ENCODE measurements at places on chromosomes 3 and 15.

DNA sequence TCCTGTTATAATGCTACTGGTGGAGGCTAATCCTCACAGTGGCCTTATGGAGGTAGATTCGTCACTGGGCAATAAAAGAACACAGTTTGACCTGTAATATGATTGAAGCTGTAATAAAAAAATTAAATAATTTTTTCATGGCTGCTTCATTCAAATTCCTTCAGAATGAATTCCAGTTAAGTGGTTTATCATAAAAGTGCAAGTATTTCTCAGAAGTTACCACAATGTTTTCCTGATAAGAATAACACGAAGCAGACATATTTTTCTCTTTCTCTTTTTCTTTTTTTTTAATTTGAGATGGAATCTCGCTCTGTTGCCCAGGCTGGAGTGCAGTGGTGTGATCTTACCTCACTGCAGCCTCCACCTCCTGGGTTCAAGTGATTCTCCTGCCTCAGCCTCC is 15.6 kb downstream of the B4GALT4 start:
- H3K4me3 ChIP-seq, result no peak overlapping the region
- H3K27me3 ChIP-seq, result no peaks in the 10 kb centered on the region
- H3K4me1 ChIP-seq, result no peaks in the 10 kb centered on the region
- no peak overlapping the region for H3K27ac ChIP-seq
- ATAC-seq, result no peak

GRCh38 chr3:55489798-55490132 is 2.7 kb upstream of the WNT5A start:
- peaks cover 59% of the 10 kb centered on the region for H3K27me3 ChIP-seq
- H3K36me3 ChIP-seq, result no peaks in the 10 kb centered on the region
- no peak for ATAC-seq
- H3K27ac ChIP-seq, result no peak overlapping the region

GRCh38 chr15:79028411-79028964 is 62.1 kb downstream of the RASGRF1 start:
- H3K27me3 ChIP-seq, result no peaks in the 10 kb centered on the region
- H3K4me1 ChIP-seq, result peaks cover 12% of the 10 kb centered on the region
- ATAC-seq, result peak; percentile 21
- H3K36me3 ChIP-seq, result peaks cover 8% of the 10 kb centered on the region
- no peak overlapping the region for H3K27ac ChIP-seq

GRCh38 chr3:99388780-99389179 is 249.6 kb upstream of the COL8A1 start:
- H3K27me3 ChIP-seq, result no peaks in the 10 kb centered on the region
- H3K27ac ChIP-seq, result no peak overlapping the region
- no peak overlapping the region for H3K4me3 ChIP-seq

DNA sequence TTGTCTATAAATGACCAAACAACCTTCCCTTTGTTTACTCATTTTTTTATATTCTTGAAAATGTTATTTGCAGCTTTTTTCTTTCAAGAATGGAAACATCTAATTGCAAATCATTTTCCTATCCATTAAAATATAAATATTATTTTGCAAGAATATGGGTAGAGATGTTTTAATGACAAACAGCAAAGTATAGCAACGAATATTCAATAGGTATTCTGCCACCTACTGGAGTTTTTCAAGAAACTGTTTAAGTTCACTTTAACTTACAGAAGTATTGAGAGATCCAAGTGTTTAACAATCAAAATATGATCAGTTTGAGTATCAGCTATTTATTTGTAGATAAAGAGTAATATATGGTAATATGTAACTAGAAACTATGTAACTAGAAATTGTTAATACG is 6.9 kb upstream of the EOGT start:
- ATAC-seq, result no peak
- peaks cover 14% of the 10 kb centered on the region for H3K36me3 ChIP-seq
- H3K4me1 ChIP-seq, result no peaks in the 10 kb centered on the region
- H3K27ac ChIP-seq, result no peak overlapping the region
- no peaks in the 10 kb centered on the region for H3K27me3 ChIP-seq

DNA sequence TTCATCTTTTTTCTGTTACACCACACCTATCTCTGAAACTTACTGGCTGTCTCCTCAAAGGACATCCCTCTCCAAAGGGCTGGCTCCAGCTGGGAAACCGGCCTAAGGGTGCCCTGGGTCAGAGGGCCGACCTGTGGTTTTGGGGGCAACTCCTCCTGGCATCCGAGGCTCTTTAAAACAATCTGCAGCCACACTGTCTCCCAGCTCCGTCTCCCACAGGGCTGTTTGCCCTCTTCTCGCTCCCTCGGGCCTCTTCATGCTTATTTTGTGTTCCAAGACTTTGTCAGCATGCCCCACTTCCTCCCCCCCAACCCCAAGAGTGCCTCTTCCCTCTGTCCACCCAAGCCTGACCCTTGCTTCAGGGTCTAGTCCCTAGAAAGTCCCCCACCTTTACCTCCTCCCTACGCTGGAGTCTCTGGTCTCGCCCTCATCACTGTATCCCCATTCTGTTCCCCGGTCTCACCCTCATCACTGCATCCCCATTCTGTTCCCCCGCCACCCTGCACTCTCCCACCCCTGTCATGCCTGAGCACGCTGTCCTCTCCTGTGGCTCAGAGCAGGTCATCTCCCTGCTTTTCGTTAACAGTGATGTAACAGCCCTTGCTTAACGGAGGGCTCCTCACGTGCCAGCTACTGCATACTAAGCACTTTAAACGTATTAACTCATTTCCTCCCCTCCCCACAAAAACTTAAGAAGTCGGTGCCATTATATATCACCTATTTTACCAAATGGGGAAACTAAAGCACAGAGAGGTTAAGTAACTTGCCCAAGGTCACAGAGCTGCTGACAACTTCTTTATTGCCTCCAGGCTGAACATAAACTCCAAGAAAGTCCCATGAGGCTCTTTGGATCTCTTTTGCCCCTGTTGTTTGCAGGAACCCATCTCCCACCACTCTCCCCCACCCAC is 1.1 kb upstream of the CSK start:
- H3K4me3 ChIP-seq, result peak overlapping the region; percentile 85
- peak overlapping the region; percentile 96 for H3K27ac ChIP-seq
- no peaks in the 10 kb centered on the region for H3K27me3 ChIP-seq
- H3K36me3 ChIP-seq, result peaks cover 27% of the 10 kb centered on the region
- peak; percentile 1 for ATAC-seq

DNA sequence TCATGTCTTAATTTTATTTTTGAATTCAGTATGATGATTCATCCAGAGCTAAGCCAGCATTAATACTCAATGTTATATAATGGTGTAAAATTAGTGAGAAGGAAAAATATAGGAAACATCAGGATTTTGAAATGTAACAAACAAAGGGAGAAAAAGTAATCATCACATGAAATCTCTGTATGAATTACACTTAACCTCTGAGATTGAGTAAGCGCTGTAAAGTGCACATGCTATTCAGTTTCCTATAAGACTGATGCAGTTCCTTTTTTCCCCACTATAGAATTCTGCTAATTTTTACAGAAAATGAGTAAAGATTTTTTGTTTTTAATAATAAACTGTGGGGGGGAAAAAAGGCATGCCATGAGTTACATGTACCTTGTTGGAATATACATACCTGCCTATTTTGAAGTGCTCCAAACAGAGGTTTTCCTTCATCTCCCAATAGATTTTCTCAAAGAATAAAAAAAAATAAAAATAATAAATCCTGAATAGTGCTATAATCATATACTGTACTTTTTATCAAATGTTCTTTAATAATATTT is 64.0 kb upstream of the TTBK2 start:
- H3K27me3 ChIP-seq, result no peaks in the 10 kb centered on the region
- ATAC-seq, result no peak
- H3K36me3 ChIP-seq, result peaks cover 49% of the 10 kb centered on the region
- H3K4me1 ChIP-seq, result no peaks in the 10 kb centered on the region
- H3K4me3 ChIP-seq, result no peak overlapping the region
- H3K27ac ChIP-seq, result no peak overlapping the region

- no peak for ATAC-seq
- H3K27me3 ChIP-seq, result no peaks in the 10 kb centered on the region
- no peaks in the 10 kb centered on the region for H3K4me1 ChIP-seq
- H3K27ac ChIP-seq, result no peak overlapping the region
These were observed 158.0 kb downstream of the CLSTN2 start for GRCh38 chr3:140092848-140093536.

- no peak overlapping the region for H3K4me3 ChIP-seq
- H3K27ac ChIP-seq, result peak overlapping the region; percentile 80
- no peaks in the 10 kb centered on the region for H3K36me3 ChIP-seq
- ATAC-seq, result no peak
- H3K4me1 ChIP-seq, result peaks cover 61% of the 10 kb centered on the region
These were observed 83.5 kb downstream of the FAM81A start for GRCh38 chr15:59521443-59521842.

GRCh38 chr3:189530822-189531221 is 100.4 kb upstream of the TP63 start:
- no peaks in the 10 kb centered on the region for H3K4me1 ChIP-seq
- no peaks in the 10 kb centered on the region for H3K27me3 ChIP-seq
- H3K27ac ChIP-seq, result no peak overlapping the region
- H3K36me3 ChIP-seq, result no peaks in the 10 kb centered on the region
- ATAC-seq, result no peak

DNA sequence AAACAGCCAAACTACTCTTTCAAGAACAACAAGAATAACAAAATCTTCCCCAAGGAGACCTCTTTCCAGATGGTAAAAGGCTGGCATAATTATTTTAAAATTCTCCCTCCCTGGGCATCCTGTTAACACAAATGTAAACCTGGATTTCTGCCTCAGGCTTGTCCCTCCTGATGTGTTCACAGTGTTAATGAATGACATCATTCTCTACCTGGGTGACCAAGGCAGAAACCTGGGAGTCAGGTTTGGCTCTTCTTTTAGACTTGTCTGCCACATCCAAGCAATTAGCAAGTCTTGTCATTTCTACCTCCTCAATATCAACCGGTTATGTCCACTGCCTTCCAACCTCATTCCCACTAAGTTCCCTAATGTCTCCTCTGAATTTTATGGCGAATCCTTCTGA is 368.7 kb upstream of the TBL1XR1 start:
- no peaks in the 10 kb centered on the region for H3K36me3 ChIP-seq
- no peak overlapping the region for H3K4me3 ChIP-seq
- ATAC-seq, result no peak
- no peaks in the 10 kb centered on the region for H3K27me3 ChIP-seq

DNA sequence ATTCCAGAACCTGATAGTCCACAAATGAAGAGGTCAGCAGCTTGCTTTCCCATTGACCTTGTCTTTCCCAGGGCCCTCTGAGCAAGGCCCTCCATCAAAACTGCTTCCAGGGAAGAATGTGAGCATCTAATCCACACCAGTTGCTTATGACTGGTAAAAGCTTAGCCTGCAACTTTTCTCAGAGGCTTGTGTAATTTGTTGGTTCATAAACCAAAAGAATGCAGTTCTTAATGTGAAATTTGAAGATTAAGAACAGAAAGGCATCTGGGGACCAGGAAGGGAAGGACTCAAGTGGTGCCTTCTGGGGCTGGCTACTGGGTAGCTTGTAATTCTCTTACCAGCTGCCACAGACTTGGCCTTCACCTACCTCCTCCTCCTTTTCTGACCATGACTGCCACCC is 60.9 kb upstream of the EIF1B start:
- peaks cover 7% of the 10 kb centered on the region for H3K36me3 ChIP-seq
- no peak overlapping the region for H3K4me3 ChIP-seq
- no peaks in the 10 kb centered on the region for H3K27me3 ChIP-seq

GRCh38 chr3:171257251-171258203 is 202.7 kb downstream of the TNIK start:
- no peak overlapping the region for H3K4me3 ChIP-seq
- ATAC-seq, result no peak
- H3K27ac ChIP-seq, result no peak overlapping the region

- H3K36me3 ChIP-seq, result no peaks in the 10 kb centered on the region
- H3K27me3 ChIP-seq, result no peaks in the 10 kb centered on the region
- no peak overlapping the region for H3K27ac ChIP-seq
- no peak overlapping the region for H3K4me3 ChIP-seq
These were observed 243.4 kb downstream of the WNT5A start for GRCh38 chr3:55243678-55244077.

- ATAC-seq, result no peak
- no peaks in the 10 kb centered on the region for H3K4me1 ChIP-seq
- no peaks in the 10 kb centered on the region for H3K27me3 ChIP-seq
- H3K4me3 ChIP-seq, result no peak overlapping the region
- H3K36me3 ChIP-seq, result peaks cover 57% of the 10 kb centered on the region
These were observed 14.5 kb upstream of the HYKK start for GRCh38 chr15:78492872-78493271.

DNA sequence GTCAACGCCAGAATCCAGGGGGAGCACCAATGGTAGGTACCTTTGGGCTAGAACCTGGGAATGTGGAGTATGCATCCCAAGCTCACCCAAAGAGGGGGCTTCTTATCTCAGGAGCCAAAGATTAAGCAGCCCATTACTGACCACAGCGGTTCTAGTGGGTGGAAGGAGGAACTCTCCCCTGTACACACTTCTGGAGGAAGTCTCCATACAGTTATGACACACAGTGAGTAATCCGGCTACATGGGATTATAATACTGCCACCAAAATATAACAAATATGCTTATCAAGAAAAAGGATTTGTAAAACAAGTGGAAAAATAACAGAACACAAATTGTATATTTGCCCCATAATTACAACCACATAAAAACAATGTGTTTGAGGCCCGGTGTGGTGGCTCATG is 8.4 kb downstream of the MYO1E start:
- H3K36me3 ChIP-seq, result peaks cover 18% of the 10 kb centered on the region
- peaks cover 48% of the 10 kb centered on the region for H3K4me1 ChIP-seq
- H3K4me3 ChIP-seq, result no peak overlapping the region
- no peak for ATAC-seq
- no peaks in the 10 kb centered on the region for H3K27me3 ChIP-seq
- no peak overlapping the region for H3K27ac ChIP-seq

DNA sequence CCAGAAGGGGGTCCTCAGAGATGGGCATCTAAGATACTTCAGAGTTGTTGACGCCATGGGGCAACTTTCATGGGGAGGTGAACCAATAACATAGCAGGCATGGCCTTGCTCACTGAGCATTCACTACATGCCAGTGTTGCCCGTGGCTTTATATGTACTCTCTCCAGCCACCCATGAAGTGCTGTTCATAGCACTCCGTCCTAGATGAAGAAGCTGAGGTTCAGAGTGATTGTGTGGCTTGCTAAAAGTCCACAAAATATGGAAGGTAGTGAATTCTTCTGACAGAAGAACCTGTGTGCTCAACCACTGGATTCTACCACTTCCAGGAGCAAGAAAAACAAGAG is 9.8 kb upstream of the SEMA4B start:
- no peaks in the 10 kb centered on the region for H3K27me3 ChIP-seq
- H3K27ac ChIP-seq, result peak overlapping the region; percentile 96
- H3K36me3 ChIP-seq, result no peaks in the 10 kb centered on the region

All from stimulated activated memory B cell treated with anti-CD40 and anti-IgM and Interleukin-4, amounts not matched to agents 10 μg/mL and 1 μg/mL and 100 μg/mL, for 72 hours (primary cell).